ENCODE measurements at places on chromosomes 2 and 18.

DNA sequence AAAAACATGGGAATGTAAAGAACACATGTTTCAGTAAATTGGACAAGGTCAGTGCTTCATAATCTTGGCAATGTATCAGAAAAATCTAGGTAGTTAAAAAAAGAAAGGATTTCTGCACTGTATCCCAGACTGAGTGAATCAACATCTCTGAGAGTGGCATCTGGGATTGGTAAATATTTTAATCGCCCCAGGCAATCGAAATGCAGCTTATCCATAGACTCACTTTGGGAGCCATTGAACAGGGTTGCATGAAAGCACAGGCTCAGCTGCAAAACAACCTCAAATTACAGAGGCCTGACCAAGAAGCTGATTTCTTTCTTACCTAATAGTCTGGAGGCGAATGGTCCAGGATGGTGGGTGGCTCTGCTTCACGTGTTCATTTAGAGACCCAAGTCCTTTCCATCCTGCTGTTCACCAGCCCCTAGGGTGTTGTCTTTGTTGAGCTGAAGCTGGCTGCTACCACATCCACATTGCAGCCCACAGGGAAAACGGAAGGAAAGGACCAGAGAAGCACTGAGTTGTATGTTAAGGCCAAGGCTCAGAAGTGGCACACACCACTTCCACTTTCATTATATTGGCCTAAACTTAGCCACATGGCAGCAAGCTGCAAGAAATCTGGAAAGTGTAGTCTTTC lies 59.0 kb downstream of the MOGAT1 start:
- no peak for DNase-seq

DNA sequence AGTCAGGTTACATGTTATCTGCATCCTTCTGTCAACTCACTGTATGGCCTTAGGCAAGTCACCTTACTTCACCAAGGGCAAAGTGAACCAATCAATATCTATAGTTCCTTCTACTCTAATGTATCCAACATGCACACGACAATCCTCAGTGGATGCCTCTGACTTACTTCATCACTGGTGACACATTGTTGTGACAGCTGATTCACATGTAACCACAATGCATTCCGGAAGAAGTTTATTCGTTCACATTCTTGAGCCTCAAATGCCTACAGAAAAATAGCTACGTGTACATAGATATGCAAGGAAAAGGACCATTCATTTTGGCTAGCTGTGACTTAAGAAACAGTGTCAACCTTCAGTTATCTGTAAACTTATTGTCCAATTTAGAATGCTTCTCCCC lies 26.3 kb upstream of the EPG5 start:
- no peak for DNase-seq

DNA sequence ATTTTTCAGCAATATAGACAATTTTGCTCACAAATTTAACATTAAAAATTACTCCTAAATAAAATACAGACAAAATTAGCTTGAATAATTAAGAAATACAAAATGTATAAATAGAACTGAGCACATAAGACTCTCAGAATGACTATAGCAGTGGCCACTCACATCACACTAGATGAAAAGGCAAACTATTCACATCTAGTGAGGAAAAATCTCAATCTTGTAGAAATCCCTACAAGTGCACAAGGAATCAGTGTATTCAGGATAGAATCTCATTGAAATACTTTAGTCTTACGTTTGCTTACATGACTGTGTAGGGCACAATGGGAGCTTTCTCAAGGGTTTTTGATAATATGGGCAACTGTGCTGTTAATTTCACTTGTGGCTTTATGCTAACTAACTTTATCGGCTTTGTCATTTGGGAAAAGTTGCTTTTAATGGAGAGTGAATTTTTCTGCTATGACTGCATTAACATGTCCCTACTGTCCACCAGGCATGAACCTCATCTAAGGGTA lies 678.9 kb upstream of the LRRTM4 start:
- no peak for DNase-seq

GRCh38 chr2:79259296-79259695 lies 99.7 kb upstream of the REG3A start:
- no peak for DNase-seq

GRCh38 chr2:65450393-65450792 lies 18.0 kb upstream of the SPRED2 start:
- no peak for DNase-seq

DNA sequence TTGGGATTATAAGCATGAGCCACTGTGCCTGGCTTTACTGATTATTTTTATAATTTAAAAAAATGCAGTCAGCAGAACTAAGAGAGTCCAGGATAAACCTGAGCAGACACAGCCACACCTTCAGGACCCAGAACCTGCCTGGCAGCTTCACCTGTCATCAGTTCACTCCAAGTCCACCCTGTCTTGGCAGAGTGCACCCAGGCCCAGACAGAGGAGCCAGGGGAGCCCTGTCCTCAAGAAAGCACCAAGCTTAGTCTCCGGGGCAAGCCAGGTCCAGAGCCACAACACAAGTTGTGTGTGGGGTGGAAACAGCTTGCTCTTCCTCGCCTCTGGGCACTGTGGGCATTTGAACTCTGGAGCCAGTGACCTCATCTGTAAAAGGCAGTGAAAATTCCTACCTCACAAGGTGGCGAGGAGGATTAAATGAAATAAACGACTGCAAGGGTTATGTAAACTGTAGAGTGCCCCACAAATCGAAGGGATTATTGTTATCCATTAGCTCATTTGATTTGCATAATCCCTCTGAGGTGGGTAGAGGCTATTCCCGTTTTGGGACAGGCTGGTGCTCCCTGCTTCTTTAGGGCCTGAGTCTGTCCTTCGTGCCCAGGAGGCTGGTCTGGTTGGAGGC lies 24.7 kb downstream of the MYCN start:
- no peak for DNase-seq

DNA sequence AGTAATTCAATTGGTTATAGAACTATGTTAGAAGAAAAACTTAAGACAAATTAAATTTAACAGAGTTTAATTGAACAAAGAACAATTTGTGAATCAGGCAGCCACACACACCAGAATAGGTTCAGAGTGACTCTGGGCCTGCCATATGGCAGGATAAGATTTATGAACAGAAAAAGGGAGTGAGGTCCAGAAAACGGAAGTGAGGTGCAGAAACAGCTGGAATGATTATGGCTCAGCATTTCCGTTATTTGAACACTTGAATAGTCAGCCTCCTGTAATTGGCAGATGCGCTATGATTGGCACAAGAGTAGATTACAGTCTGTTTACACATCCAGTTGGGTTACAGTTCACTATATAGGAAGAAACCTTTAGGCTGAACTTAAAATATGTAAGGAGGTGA lies 99.0 kb downstream of the MBD2 start:
- no peak for DNase-seq

DNA sequence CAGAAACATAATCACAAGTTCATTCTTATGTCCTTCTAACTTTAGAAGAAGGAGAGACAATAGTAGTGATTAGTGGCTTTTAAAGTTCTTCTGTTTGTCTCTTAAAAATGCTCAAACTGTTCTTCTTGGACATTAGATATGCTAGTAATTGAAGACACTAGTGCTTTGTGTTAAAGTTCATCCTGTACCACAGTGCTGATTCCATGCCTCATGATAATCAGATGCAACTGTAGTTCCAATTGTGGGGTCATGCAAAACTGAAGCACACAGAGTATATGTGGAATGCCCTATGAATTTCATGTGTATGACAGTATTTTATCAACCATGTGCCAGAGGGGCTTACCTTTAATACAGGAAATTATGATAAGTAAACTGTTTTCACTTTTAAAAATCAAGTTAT lies 11.4 kb upstream of the KCNJ13 start:
- no peak for DNase-seq

GRCh38 chr2:88692187-88692586 lies 714 bp downstream of the RPIA start:
- no peak for DNase-seq

DNA sequence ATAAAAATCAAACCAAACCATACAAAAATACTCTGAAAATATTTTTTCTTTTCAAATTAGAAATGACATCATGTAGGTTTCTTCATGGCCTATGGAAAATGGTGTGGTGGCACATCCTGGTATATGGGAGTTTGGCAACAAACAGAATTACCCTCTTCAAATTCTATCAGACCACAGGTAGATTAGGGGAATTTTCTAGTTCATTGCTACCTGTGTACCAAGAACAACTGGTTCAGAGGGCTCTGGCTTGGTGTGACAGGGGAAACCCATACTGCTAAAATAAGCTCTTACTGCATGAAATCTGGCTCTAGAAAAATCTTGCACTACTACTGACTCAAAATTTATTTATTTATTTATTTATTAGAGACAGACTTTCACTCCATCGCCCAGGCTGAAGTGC lies 63.4 kb upstream of the PELI1 start:
- DNase-seq, result no peak

DNA sequence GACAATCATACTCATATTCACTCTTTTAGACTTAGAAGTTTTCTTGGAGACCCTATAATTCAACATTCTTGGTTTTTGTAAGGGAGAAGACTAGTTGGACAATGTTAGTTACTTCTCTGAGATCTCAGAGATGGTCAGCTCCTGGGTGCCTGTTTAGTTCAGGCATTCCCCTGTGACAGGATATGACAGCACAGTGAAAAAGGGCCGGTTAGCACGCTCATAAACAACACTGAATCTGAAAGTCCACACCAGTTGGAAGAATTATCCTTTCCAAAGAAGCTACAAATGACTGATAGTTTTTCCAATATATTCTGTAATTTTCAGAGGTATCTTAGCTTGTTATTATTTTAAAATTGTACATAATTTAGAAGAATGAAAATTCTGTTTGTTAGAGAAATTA lies 75.7 kb downstream of the ADAM23 start:
- DNase-seq, result no peak

GRCh38 chr18:9109523-9109922 lies 7.0 kb downstream of the NDUFV2 start:
- no peak for DNase-seq

DNA sequence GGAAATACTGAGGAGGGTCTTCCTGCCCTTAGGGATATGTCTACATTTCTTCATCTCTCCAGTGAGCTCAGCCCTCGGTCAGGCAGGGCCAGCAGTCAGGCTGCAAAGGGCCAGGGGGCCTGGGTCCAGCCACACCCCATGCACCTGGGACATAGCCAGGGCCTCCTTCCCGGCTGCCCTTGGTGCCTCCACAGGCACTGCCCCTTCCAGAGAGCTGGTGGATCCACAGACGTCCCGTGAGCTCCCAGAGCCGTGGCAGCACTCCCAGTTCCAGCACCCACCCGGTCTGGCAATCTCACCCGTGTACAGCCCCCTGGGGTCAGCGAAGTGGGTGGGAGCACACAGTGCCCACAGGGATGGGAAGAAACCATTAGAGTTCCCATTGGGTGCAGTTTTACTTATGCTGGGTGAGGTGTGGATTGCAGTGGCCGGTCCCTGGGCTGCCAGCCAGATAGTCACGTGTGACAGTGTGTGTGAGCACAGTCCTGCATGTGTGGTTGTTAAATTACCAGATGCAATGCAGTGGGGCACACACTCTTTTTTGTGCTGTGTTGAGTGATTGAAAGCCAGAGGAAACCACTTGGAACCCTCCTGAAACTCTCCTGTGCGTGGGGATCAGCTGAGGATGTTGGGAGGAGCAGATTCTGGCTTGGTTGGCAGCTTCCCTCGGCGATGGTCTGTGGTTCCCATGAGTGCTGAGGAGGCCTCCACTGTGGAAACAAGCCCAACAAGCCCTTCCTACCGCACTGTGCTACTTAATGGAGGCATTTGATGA lies 131.0 kb downstream of the SNTG2 start:
- no peak for DNase-seq

- no peak for DNase-seq
Measured at GRCh38 chr2:230715201-230715600, 2.6 kb downstream of the CAB39 start.

DNA sequence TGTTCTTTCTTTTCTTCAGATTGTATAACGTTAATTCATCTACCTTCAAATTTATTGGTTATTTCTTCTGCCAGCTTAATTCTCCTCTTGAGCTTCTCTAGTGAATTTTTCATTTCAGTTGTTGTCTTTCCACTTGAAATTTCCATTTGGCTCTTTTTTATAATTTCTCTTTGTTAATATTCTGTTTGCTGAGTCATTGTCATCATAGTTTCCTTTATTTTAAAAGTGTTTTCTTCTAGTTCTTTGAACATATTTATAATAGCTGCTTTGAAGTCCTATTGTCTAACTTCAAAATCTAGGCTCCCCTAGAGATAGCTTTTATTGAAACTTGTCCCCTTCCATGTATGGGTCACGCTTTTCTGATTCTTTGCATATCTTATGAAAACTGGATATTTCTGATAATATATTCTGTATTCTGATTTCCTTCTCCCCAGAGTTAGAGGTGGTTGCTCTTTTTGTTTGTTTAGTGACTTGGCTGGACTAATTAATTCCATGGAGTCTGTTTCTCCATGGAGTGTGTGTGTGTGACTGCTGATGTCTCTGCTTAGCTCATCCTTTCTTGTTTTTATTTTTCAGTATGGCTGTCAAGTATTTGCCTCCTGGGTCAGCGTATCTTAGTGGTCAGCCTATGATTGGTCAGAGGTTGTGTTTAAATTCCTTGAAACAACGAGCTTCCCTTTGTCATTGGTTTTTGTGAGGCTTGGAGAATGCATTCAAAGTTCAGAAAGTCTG lies 47.6 kb downstream of the DIS3L2 start:
- no peak for DNase-seq

DNA sequence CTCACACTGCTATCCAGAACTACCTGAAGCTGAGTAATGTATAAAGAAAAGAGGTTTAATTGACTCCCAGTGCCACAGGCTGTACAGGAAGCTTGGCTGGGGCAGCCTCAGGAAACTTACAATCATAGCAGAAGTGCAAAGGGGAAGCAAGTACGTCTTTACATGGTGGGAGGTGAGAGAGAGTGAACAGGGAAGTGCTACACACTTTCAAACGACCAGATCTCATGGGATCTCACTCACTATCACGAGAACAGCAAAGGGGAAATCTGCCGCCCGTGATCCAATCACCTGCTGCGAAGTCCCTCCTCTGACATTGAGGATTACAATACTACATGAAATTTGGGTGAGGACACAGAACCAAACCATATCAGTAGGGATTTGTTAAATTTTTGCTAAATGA lies 150.4 kb upstream of the NXPH2 start:
- no peak for DNase-seq

GRCh38 chr2:132589111-132589830 lies 80.7 kb downstream of the LYPD1 start:
- no peak for DNase-seq

DNA sequence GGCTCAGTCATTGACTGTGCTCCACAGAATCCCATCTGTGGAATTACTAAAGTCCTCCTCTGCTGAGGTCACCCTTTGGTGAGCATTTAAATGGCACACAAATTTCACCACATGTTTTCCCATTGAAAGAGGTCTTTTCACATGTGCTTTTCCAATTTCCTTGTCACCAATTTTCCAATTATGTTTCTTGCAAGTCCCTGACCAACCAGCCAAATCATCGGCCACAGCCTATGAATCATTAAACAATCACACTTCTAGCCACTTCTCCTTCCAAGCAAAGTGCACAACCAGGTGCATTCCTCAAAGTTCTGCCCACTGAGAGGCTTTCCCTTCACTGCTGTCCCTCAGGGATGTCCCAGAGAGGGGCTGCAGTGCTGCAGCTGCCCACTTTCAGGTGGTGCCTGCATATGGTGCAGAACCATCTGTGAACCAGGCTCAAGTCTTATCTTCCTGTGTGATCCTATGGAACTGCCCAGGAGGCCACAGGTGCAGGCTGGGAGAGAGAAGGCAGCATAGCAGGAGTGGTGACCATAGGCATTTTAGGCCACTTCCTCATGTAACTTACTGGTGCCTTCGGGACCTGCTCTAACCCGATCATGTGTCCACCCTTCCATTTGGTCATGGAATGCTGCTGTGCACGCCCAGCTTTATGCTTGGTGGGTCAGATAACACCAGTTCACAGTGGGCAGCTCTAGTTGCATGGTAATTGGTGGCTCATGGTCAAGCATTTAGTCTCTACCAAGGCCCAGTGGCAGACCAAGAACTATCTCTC lies 153.0 kb downstream of the SEPTIN10 start:
- DNase-seq, result no peak

- DNase-seq, result no peak
Measured at GRCh38 chr18:36511791-36512352, 214.4 kb downstream of the FHOD3 start.
